RPMI7951 (cell line): ENCODE measurements at places on chromosomes 1 and 21. TPM values are rescaled to one million over a fixed set of nuclear protein-coding genes. Genes with fewer than 3 reads are reported as not detected.

Gene DNASE2B
- total RNA-seq = not detected in 2 replicates

Gene KRTAP19-1
- total RNA-seq = not detected in 2 replicates

Gene CLSTN1
- 48.3 and 53.6 TPM in 2 replicates for total RNA-seq

Gene HCRTR1
- not detected in 2 replicates for total RNA-seq

Gene OR10R2
- not detected in 2 replicates for total RNA-seq

Gene NBPF3
- total RNA-seq = 5.5 and 8.0 TPM in 2 replicates

Gene SH2D1B
- 0.10 and 0.12 TPM in 2 replicates for total RNA-seq

Gene LCE6A
- total RNA-seq = not detected in 2 replicates

Gene GUCA2B
- not detected in 2 replicates for total RNA-seq
